Progenitor cell of endocrine pancreas (in vitro differentiated cells): ENCODE measurements at places on chromosomes 7 and 10. TPM values are rescaled to one million over a fixed set of nuclear protein-coding genes. Genes with fewer than 3 reads are reported as not detected.

- no peak overlapping the region for H3K4me3 ChIP-seq
- H3K27me3 ChIP-seq, result no peaks in the 10 kb centered on the region
- no peaks in the 10 kb centered on the region for H3K4me1 ChIP-seq
Observed at GRCh38 chr10:130179640-130180039, 43.4 kb downstream of the GLRX3 start.

GRCh38 chr10:80769700-80770160, 232.0 kb downstream of the SH2D4B start:
- H3K4me1 ChIP-seq, result peaks cover 8% of the 10 kb centered on the region
- no peak overlapping the region for H3K27ac ChIP-seq
- no peaks in the 10 kb centered on the region for H3K36me3 ChIP-seq
- H3K4me3 ChIP-seq, result no peak overlapping the region

DNA sequence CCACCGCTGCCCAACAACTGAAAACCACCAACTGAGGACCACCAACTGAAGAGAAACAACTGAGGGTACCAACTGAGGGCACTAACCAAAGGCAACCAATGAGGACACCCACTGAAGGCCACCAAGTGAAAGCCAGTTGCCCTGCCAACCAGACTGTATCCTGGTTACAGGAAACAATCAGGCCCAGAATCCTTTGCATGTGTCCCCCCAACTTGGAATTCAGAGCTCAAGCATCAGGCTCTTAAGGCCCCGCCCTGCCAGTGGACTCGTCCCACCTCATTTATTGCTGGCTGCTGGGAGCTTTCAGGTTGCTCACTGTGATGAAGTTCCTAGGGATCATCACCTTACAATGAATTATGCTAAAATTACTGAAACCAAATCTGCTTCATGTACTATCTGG, 76.6 kb upstream of the ABI1 start:
- no peaks in the 10 kb centered on the region for H3K36me3 ChIP-seq
- no peaks in the 10 kb centered on the region for H3K4me1 ChIP-seq
- H3K4me3 ChIP-seq, result no peak overlapping the region
- H3K27ac ChIP-seq, result no peak overlapping the region
- DNase-seq, result no peak

Gene SPACDR
- total RNA-seq, result 0.67 and 1.7 TPM in 2 replicates

GRCh38 chr10:2143213-2143835, 406.0 kb upstream of the ADARB2 start:
- no peak for DNase-seq
- no peaks in the 10 kb centered on the region for H3K27me3 ChIP-seq
- peaks cover 19% of the 10 kb centered on the region for H3K4me1 ChIP-seq
- H3K36me3 ChIP-seq, result no peaks in the 10 kb centered on the region
- no peak overlapping the region for H3K27ac ChIP-seq
- H3K4me3 ChIP-seq, result no peak overlapping the region

- peak overlapping the region; percentile 84 for H3K27ac ChIP-seq
- peak overlapping the region; percentile 89 for H3K4me3 ChIP-seq
- H3K36me3 ChIP-seq, result no peaks in the 10 kb centered on the region
- DNase-seq, result peak; percentile 19
- H3K27me3 ChIP-seq, result peaks cover 33% of the 10 kb centered on the region
- H3K4me1 ChIP-seq, result peaks cover 8% of the 10 kb centered on the region
Observed at GRCh38 chr7:129434675-129435318, 565 bp downstream of the STRIP2 start.
